ENCODE measurements at places on chromosomes 12 and 14. TPM values are rescaled to one million over a fixed set of nuclear protein-coding genes. Genes with fewer than 3 reads are reported as not detected.

- DNase-seq, result no peak
These were observed 6.7 kb upstream of the NCOR2 start for GRCh38 chr12:124573839-124574786.

DNA sequence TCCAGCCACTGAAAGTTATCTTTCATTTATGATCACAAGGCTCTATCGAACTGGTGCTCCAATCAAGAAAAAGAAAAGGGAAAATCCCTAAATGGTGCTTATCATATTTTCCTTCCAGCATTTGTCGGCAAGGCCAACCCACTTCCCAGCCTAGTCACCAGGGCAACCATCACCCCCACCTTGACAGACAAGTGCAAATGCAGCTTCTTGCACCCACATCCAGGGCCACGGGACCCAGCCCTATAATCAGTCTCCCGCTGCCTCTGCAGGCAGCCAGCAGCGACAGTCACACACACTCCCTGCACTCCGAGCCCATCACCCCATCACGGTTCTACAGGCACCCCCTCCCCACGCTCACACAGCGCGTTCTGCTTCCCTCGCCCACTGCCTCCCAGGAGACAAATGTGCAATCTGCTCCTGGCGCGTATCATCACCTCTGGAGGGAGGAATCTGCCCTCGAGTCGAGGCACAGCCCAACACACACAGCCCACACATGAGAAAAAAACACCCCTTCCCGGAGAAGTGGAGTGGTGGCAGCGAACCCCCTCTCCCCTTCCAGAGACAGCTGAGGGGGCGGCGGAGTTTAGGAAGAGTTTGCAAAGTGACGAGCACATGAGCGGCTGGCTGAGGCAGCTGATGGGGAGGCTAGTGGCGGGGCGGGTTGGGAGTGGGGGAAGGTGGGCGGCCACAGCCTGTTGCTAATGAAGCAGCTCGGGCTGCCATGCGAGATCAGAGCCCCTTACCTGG, 9.3 kb upstream of the PPP4R4 start:
- DNase-seq, result no peak

GRCh38 chr14:23864861-23865260, 88.7 kb upstream of the DHRS4 start:
- no peak for DNase-seq

GRCh38 chr14:96752594-96752993, 44.6 kb upstream of the VRK1 start:
- no peak for DNase-seq

Gene PMCH
- total RNA-seq, result not detected

Gene GXYLT1
- 7.8 TPM for total RNA-seq

Gene POTEG
- total RNA-seq, result not detected

Gene PRB2
- not detected for total RNA-seq
